WTC11 (cell line): ENCODE measurements at places on chromosomes 1 and 21. TPM values are rescaled to one million over a fixed set of nuclear protein-coding genes. Genes with fewer than 3 reads are reported as not detected.

DNA sequence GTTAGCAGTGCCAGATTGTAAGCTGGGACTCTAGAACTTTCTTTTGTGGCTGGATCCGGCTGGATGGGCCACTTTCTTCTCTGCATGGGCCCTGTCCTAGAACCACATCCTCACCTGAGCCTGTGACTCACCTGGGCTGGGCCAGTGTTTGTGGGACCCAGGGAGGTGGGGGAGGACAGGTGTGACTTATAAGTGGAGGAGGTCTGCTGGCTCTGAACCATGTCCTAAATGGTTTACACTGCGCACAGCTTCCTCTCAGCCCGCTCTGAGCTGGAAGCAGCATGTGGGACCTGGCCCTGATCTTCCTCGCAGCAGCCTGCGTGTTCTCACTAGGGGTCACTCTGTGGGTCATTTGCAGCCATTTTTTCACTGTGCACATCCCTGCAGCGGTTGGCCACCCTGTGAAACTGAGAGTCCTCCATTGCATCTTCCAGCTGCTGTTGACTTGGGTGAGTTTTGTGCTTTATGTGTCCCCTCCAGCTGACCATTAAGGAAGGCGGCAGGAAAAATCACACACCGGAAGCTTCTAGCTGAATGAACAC lies at the start of gene AADACL3:
AADACL3 (plus strand) TSS at position 215 of the 542 bp plus-strand sequence; CDS start at position 282, 67 bp downstream.
- DNase-seq, result no peak

DNA sequence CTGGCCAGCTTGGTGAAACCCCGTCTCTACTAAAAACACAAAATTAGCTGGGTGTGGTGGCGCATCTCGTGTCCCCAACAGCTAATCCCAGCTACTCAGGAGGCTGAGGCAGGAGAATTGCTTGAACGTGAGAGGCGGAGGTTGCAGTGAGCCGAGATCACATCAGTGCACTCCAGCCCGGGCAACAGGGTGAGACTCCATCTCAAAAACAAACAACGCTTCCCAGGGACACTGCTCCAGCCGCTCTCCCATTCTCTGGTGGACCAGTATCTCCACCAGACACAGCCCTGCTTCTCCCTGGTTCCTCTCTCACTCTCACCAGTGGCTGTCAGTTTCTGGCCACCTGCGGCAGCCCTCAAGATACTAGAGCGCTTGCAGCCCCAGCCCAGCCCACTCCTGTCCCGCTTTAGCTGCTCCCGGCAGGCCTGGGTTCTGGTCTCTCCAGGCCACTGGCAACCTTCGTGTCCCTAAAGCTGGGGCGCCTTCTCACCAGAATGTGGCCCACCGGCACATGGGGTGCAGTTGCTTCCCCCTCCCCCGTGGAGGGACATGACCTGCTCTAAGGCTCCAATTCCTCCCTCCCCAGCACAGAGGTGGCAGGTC lies 20.9 kb upstream of the LRRC47 start:
- DNase-seq, result no peak

DNA sequence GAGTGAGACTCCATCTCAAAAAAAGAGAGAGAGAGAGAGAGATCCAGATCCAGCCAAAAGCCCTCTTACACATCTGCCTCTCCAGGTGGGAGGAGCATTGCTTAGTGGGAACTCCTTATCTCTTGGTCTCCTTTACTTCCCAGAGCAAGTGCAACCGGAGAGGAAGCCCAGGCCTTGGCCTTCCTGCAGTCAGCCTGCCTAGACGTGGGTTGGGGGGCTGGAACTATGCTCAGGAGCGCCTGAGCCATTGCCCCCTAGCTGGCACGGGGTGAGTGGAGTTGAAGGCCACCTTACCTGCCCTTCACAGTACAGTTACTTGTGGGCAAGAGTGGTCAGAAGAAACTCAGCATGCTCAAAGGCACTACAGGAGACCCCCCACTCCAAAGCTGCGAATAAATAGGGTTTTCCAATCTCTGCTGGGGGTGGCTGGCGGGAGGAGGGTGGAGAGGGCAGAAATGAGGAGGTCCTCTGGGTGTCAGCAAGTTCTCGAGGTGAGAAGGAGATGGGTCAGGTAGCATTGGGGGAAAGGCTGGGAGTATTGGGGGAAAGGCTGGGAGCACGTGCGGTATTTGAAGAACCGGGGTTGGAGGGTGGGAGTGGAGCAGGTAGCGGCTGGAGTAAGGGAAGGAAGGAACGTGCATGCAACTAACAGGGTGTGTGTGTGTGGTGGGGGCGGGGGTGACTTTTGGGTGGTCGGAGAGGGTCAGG lies 4.7 kb upstream of the DMBX1 start:
- no peak for DNase-seq

DNA sequence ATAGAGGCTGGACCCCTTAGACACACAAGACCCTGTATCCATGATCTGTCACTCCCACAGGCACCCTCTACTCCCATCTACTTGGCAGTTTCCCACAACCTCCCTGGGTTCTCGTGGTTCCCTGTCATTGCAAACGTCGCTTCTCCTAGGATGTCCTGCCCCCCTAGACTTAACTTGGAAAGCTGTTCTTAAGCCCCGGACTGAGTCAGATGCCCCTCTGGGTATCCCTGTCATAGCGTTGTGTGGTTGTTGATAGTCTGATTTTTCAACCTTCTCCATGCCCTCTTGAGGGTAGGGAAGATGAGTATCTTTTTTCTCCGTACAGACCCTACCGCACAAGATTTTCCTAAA lies 11.8 kb downstream of the RCC1 start:
- DNase-seq, result no peak

DNA sequence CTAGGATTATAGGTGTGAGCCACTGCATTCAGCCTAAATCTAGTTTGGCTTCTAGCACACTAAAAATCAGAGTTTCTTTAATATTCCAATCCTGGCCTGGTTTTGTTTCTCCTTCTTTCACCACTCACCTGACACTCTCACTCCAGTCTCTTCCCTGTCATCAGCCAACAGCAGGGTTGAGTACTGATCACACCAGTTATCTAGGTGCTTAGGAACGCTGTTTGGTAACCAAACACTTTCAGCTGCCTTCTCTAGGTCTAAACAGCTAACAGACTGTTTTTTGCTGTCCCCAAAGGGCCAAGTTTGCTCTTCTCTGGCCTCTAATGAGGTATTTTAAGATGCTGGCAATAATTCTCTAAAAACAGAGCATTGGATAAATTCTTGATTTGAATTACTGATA lies 17.7 kb upstream of the FRRS1 start:
- no peak for DNase-seq

DNA sequence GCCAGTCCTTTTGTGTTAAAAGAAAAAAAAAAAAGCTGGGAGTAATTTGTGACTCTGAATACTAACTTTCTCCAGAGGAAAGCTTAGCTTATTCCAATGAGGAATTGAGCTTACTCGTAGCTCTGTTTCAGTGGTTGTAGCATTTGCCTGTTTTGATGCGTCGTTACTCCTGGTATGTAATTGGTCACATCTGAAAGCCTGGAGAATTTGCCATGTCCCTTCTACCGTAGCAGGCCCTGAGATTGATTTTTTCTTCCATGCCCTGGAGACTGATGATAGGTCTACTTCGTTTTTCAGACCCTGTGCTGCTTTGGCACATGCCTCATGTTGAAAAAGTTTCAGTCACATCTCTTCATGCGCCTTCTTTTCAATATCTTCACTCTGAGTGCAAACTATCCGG lies 1103.0 kb downstream of the PLA2G4A start:
- no peak for DNase-seq

GRCh38 chr1:33338440-33339211 lies 17.7 kb upstream of the A3GALT2 start:
- no peak for DNase-seq

DNA sequence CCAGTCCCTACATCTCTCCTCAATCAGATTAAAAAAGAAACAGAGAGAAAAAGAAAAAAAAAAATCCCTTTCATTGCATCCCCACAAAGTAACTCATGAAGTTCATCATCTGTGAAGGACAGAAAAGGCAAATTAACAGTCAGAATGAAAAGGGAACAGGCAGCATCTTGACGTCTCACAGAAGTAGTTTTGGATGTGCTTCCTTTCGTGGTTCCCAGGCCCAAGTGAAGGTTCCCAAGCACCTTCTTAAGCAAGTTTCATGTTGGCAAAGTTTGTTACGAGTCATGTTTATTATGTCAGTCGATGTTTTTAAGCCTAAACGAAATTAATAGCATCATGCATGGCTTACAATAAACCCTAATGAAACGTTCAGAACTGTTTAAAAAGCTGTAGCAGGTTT lies 475.2 kb downstream of the SETD4 start:
- no peak for DNase-seq

DNA sequence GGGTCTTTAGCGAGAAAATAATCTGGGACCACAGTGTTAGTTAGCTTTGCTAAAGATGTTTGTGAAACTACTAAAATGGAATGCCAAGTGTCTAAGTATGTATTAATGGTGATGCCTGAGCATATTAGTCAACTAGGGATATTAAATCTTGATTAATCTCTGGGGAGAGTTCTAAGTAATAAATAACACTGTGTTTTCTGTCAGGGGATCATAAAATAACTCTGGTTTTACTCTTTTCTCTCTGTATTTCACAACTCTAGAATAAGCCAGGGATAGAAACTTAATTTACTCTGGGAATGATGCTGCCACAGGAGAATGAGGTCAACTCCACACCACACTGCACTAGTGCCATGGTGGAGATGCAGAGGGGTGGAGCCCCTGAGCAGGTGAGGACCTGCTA lies 399.2 kb downstream of the PTBP2 start:
- DNase-seq, result no peak

GRCh38 chr1:67440339-67440738 lies 10.1 kb upstream of the SERBP1 start:
- no peak for DNase-seq

- peak; percentile 26 for DNase-seq
These were observed 27.5 kb upstream of the ROR1 start for GRCh38 chr1:63746129-63746864.

Gene NT5C1A
- total RNA-seq, result not detected in 3 replicates

Gene SELE
- total RNA-seq, result 0.05 TPM in 1 of 3 replicates, not detected in the others

Gene ESRRG
- 1.8 to 2.3 TPM (median 2.2 TPM) in 3 replicates for total RNA-seq
